SW480 (cell line): ENCODE measurements at places on chromosomes 13 and 19.

GRCh38 chr13:111241006-111241755 lies 79.3 kb upstream of the TEX29 start:
- no peak for DNase-seq

- DNase-seq: no peak
Measured at GRCh38 chr13:99356262-99357091, 49.3 kb upstream of the GPR183 start.

- peak; percentile 63 for DNase-seq
Measured at GRCh38 chr13:43785650-43786471, 911 bp downstream of the ENOX1 start.

GRCh38 chr13:82011355-82011754 lies 1670.4 kb upstream of the SPRY2 start:
- DNase-seq: no peak

DNA sequence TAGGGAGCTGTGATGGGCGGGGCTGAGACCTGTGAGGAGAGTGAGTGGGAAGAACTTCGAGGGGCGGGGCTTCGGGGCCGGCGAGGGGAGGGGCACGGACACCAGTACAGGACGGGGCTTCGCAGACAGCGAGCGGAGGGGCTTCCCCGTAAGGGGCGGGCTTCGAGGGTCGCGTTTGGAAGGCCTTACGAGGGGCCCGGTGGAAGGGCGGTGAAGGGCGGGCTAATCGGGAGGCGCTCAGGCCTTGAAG lies 4.1 kb upstream of the EMP3 start:
- DNase-seq: peak; percentile 97

DNA sequence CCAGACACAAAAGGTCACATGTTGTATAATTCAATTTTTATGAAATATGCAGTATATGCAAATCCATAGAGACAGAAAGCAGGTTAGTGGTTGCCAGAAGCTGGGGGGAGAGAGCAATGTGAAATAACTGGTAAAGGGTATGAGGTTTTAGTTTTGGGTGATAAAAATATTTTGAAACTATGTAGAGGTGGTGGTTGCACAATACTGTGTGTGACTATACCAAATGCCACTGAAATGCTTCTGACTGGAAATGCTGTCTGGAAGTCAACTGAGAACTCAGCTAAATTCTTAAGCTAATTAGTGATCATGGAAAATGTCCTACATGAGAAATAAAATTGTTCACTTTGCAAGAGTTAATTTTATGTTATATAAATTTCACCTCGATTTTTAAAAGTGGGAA lies 65.3 kb upstream of the RXFP2 start:
- no peak for DNase-seq

DNA sequence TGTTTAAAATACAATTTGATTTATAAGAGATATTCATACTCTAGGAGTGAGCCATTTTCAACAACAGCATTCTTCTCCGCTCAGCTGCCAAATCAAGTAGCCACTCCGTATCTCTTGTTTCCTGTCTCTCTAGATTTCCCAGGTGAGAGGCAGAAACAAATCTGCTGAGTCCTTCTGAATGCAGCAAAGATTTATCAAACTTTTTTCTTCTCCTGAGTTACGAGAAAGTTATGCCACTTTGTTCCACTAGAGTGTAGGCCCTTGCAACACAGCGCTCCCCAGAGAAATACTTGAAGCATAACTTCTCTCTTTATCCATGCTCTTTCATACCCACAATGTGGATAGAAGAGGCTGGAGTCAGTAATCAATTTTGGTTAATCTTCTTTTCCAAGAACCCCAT lies 1960.8 kb downstream of the OLFM4 start:
- no peak for DNase-seq

DNA sequence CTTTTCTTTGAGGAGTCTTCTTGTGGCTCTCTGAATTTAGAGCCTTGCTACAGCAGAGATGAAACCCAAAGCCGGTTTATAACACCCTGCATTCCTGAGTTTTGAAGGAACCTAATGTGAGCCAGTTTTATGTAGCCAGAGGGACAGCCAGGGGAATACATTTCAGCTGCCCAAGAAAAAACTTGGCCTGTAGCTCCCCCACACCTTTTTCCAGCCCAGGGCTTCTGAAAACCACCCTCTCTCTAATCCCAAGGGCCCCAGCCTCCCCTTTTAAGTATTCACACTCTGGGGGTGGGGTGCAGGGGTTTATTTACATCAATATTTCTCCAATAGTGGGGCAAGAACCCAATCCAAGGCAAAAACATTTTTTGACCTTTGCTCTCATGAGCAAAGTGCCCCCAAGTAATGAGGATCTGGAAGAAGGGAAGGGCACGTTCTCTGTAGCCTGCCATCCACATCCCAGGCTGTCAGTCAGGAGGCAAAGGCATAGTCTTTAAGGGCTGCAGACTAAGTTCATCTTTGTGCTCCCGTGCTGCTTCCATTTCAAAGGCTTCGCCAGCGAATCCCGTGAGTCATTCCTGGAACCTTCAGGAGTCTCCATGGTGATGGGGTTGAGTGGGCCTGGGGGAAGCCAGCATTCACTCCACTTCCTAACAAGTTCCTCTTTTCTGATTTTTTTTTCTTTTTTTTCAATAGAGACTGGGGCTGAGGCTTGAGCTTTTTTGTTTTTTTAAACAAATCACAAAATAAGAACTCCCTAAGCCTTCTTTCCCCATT lies 33.2 kb upstream of the MEDAG start:
- peak; percentile 53 for DNase-seq

DNA sequence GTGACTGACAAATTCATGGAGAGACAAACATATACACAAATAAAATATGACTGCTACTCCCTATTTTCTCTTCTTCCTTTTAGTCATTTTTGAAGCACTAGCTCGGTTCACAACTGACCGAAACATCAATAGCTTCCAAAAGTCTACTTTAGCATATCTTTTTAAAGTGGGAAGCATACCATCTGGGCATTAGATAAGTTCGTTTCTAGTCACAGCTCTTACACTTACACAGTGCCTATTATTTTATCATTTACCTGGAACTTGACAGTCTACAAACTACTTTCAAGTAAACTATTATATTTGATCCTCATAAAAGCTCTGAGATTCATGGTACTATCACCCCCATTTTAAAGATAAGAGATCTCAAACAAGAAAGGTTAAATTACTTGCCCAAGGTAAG lies 458.5 kb downstream of the LMO7 start:
- no peak for DNase-seq

DNA sequence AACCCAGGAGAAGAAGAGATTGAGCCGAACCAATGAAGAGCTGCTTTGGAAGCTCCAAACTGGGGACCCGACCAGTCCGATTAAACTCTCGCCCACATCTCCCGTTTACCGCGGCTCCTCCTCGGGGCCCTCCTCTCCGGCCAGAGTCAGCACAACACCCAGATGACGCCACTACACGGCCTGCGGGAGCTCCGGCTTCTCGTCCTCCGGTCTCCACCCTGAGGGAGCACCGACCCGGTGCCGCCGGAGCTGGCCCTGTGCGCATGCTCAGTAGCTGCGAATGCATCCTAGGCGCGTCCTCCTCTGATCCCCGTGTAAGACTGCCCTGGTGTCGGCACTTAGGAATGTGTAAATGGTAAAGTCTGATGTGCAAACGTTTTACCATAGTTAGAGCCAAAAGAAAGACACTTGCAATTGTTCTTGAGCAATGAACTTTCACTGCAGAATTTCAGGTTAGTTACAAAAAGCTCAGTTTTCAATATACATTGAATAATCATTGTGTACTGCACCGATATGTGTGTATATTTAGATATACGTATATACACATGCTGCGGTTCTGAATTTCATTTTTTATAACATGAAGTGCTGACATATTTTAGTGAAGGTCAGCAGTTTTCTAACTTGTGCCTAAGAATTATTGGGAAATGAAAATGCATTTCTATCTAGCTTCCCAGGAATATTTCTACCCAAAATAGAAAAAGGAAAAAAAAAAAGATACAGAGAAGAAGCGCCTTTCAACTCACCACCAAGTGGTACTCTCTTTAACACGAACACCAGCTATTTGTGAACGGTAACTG lies 92.2 kb downstream of the SLC7A1 start:
- no peak for DNase-seq
